ENCODE measurements at places on chromosomes 16 and 17.

GRCh38 chr17:5027916-5028315 lies 7.3 kb downstream of the SLC52A1 start:
- no peak for DNase-seq

DNA sequence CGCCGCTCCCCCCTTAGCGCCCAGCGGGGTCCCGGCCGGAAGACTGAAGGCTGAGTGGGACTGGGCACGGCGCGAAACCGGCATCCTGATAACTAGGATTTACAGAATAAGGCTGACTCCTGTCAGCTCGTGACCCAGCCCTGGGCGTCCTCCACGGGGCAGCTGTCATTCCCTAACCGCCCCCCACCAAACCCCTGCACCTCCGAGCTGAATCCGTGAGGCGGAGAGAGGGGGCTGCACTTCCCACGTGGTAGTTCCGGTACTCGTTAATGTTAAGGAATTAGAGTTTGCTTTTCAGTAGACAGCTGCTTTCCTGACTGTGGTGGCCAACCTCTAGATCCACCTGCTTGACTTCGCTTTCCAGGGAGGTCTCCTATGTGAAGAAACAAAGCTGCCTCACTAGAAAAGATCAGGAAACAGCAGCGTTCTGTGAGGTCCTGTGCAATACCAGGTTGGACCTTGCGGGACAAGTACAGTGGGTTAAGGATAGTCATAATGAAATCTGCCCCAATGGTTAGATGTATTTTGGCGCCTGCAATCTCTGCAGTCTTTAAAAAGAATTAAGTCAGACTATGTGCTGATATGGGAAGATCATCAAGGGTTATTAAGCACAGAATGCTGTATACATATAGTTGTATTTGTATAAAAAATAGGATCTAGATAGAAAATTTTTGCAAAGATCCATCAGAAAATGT lies 1.1 kb upstream of the WBP2 start:
- DNase-seq, result no peak

GRCh38 chr16:78761427-78761826 lies 662.0 kb downstream of the WWOX start:
- no peak for DNase-seq

- no peak for DNase-seq
Observed at GRCh38 chr16:53620476-53620875, 83.2 kb downstream of the RPGRIP1L start.

Data from cardiac muscle cell (in vitro differentiated cells and primary cell).